WTC11 (cell line): ENCODE measurements at places on chromosomes 3 and 15. TPM values are rescaled to one million over a fixed set of nuclear protein-coding genes. Genes with fewer than 3 reads are reported as not detected.

DNA sequence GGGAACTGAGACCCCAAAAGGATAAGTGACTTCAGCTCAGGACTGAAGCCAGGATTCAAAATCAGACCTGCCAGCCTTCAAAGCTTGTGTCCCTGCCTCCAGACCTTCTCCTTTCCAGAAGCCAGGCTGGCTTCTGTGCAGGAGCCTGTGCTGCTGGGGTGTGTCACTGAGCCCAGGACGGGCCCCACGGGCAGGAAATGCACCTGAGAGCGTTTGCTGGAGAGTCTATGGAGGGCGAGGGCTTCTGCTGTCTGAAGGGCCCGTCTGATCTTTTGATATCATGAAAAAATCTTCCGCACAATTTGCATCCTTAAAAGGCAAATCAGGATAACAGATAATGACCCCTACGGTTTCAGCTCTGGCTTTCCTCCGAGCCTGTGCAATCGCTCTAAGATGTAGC is 125.4 kb downstream of the FAM43A start:
- no peak for DNase-seq

- DNase-seq, result no peak
Measured at GRCh38 chr3:71585887-71586809, 2.6 kb upstream of the FOXP1 start.

DNA sequence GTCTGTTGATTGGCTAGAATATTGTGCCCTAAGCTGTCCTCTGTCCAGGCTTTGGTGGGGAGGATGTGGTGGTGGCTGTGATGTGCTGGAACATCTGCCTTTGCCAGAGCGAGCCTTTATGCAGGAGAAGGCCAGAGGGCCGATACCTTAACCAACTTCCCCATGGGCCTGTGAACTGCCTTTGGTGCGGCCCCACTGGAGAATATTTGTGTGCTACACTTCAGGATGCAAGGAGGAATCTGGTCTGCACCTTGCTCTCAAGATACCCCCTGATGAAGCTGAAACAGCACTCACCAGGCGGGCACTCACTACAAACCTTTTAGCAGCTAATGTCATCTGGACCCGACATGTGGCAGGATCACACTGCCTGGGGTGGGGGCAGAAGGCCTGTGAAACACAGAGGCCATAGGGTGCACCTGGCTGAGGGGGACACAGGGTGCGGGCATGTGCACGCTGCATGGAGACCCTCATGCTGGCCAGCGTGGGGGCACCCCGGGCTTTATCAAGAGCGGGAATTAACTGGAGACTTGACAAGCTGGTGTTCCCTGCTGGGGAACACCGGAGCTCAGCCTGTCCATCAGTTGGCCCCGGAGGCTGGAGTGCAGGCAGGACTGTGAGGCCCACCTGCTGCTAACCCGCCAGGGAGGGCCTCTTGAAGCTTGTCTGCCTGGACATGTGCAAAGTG is 16.4 kb downstream of the PRR23E start:
- no peak for DNase-seq

DNA sequence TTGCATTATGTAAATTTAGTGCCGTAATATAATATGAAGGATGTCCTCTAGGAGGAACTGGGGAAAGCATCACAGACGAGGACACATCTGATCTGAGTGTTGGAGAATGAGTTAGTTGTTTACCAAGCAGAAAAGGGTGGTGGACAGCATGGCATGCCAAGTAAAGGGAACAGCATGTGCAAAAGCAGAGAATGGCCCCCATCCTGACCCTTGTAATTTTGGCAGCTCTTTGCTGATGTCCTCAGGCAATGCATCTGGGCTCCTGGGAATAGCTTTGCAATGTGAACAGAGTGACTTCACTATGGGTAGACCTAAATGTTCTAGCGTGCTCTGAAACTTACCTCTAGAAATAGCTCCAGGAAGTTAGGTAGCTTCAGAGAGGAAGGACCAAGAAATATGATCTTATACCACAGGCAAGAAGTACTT is 263.3 kb downstream of the LPP start:
- DNase-seq, result no peak

- no peak for DNase-seq
Measured at GRCh38 chr15:69940441-69941300, 157.0 kb downstream of the TLE3 start.

- DNase-seq, result no peak
Measured at GRCh38 chr15:98501192-98501591, 147.1 kb upstream of the IGF1R start.

DNA sequence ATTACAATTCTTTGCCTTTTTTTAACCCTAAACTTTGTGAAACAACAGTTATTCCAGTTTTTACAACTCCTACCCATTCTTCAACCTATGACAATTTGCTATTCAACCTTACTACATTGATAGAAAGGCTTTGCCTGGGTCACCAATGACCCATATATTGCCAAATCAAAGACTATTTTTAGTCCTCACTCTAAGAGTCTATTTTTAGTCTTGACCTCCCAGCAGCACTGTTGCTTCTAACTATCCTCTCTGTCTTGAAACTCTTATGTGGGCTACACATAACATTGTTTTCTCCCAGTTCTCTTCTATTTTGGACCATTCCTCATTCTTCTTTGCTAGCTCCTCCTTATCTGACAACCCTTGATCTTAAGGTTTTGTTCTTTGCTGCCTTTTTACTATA is 71.4 kb downstream of the C3orf80 start:
- DNase-seq, result no peak

DNA sequence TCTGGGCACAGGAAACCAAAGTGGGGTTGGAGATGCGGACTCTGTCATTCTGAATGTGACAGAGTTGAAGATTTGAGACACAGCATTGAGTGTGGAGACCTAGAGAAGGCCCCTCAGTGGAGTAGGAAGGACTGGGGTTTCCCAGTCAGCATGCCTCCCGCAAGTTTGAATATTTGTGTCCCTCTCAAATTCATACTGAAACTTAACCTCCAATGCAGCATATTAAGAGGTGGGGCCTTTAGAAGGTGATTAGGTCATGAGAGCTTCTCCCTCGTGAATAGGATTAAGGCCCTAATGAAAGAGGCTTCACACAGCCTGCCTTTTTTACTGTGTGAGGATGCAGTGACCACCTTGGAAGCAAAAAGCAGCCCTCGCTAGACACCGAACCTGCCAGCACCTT is 8.0 kb downstream of the HDDC3 start:
- DNase-seq, result no peak

Gene DNAH12
- 0.02 TPM in 1 of 3 replicates, not detected in the others for total RNA-seq

Gene ALPK3
- total RNA-seq, result 16.5 to 23.0 TPM (median 20.9 TPM) in 3 replicates
